Renal cortical epithelial cell (primary cell): ENCODE measurements at places on chromosomes 13 and 19. TPM values are rescaled to one million over a fixed set of nuclear protein-coding genes. Genes with fewer than 3 reads are reported as not detected.
A peak's percentile ranks its signal among the peaks of the same experiment; 100 is the strongest.

Gene FXYD3
- not detected in 2 replicates for total RNA-seq

DNA sequence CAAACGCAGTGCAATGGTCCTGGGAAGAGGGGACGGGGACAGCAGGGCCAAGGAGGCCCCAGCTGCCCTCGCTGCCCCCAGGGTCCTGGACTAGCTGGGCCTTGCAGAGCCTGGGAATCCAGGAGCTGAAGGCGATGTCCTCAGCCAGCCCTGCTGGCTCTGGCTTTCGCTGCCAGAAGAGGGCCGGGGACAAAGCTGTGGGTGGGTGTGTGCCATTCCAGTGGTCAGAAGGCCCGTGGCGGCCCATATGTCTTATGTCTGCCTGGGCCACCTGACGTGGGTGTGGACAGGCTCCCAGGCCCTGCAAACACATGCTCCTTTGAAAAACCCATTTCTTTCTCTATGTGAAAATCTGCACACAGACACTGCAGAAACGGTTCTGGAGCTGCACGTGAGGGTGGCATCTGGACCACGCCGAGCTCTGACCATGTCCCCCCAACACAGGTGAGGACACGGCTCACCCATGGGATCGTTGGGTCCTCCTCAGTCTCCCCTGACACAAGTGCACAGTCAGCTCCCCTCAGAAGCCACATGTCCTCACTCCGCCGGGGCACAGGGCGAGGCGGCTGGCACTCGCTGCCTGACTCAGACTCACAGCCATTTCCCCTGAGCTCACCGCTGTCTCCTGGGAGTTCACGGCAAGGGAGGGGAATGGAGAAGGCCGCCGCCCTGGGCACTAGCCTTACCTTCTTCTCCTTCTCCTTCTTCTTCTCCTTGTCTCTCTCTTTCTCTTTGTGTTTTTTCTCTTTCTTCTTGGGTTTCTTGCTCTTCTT, 16.9 kb downstream of the IZUMO4 start:
- DNase-seq = no peak

DNA sequence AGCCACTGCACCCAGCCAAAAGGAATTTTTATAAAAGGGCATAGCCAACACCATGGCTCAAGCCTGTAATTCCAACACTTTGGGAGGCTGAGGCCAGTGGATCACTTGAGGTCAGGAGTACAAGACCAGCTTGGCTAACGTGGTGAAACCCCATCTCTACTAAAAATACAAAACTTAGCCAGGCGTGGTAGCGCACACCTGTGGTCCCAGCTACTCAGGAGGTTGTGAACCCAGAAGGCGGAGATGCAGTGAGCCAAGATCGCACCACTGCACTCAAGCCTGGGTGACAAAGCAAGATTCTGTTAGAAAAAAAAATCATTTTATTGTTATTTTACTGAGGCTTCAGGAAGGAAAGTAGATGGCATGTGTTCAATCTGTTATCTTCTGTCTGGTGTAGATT, 31.3 kb upstream of the FOXO1 start:
- no peak for DNase-seq

GRCh38 chr19:3360421-3361383, 5.7 kb upstream of the NFIC start:
- no peak for DNase-seq

DNA sequence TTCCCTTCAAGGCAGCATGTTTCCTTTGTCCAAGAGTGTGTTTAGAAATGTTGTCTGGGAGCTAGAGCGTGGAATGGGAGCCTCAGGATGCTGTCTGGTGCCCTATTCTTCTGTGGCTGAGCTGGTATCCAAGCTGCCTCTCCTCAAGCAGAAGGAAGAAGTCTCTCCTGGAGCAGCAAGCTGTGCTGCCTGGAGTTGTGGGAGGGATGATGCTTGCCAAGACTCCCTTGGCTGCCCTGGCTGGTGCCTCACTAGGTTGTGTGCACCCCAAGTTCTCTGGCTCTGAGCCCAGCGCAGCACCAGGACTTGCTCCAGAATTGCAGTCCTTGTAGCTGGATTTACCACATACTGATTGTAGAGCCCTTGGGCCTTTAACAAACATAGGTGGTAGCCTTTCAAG, 4.7 kb upstream of the CYP4F3 start:
- no peak for DNase-seq

- no peak for DNase-seq
Observed at GRCh38 chr13:113407103-113407530, 43.2 kb upstream of the GRTP1 start.

Gene PROZ
- total RNA-seq = not detected in 2 replicates

DNA sequence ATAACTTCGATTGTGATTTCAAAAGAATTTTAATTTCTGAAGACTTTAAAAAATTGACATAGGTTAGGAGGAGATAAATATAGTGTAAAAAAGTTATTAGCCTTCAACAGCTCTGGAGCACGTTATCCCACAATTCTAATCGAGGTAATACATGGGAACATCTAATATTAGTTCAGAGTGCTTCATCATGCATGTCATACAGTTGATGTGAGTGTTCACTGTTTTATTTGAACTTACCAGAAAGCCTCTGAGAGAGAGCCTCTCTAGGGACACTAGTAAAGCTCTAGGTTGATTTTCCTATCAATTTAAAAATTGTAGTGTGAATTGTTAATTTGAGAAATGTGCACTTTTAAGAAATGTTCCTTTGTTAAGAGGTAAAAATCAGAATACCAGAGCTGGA, 140.4 kb downstream of the LMO7 start:
- no peak for DNase-seq

Gene TTC9B
- not detected in 2 replicates for total RNA-seq

- no peak for DNase-seq
Observed at GRCh38 chr13:44698066-44698465, 121.9 kb upstream of the TSC22D1 start.

- DNase-seq = no peak
Observed at GRCh38 chr13:51325837-51326236, 13.7 kb upstream of the SERPINE3 start.

Gene FGF14
- total RNA-seq = 0.70 TPM in 1 of 2 replicates, not detected in the other

Gene OLFM2
- 0.87 and 4.9 TPM in 2 replicates for total RNA-seq

Gene CELF5
- 0.20 TPM in 1 of 2 replicates, not detected in the other for total RNA-seq

Gene PRRG2
- 4.2 and 7.2 TPM in 2 replicates for total RNA-seq

DNA sequence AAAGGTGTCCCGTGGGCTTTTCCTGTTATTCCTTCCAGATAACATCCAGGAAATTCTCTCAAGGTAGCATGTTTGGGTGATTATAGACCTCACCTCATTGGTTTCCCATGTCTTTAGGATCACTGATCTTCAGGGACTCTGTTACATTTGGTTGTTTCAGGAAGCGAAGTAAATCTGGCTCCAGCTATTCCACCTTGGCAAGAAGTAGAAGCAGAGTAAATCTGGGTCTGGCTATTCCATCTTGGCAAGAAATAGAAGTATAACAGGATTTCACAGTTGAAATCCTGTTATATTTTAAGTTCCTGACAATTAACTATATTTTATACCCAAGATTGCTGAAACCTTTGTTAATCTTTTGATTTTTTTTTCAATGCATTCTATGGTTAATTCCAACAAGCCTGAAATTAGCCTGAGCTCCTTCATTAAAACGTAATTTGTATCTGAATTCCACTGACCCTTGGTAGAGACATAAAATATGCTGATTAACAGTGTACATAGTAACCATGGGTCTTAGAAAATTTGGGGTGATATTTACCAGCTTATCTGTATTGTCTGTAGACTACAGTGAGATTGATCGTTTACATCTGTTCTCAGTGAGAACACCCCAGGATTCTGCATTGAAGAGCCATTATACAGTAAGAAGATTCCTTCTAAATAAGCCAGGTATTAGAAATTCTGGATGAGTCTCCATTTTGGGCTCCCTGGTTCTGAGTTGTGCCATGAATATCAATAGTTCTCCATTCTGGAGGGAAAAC, 267.6 kb upstream of the SLITRK6 start:
- DNase-seq = no peak

GRCh38 chr19:38850436-38850975, 720 bp upstream of the HNRNPL start:
- peak; percentile 100 for DNase-seq

GRCh38 chr19:42253245-42254088, 1.5 kb downstream of the ERF start:
- DNase-seq = no peak

Gene SLC46A3
- 8.5 and 22.1 TPM in 2 replicates for total RNA-seq

- no peak for DNase-seq
Observed at GRCh38 chr19:38713227-38713649, 31.0 kb downstream of the CAPN12 start.

DNA sequence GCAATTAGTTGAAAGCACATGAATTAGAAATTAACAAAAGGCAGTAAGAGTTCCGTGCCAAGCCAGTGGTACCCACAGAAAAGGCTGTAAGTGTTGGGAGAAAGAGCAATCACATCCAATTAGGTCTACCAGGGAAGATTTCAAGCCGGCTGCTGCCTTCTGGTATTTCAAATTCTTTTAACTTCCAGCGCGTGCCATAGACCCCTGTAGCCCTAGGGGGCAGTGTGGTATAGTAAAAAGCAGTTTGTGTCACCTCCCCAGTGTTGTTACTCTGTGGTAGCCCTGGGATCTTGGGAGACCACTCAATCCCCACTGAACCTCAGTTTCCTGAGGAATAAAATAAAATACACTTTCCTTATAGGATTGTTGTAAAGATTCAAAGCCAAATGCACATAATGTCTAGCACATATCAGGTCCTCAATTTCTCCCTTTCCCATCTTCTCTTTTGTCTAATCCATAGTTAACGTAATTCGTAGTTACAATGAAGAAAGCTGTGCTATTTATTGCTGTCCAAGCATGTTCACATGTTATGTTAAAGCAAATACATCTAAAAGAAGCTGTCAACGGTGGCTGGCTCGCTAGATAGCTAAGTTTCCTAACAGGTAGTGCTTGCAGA, 230.2 kb downstream of the TDRD3 start:
- peak; percentile 21 for DNase-seq
